Activated CD8-positive, alpha-beta memory T cell treated with anti-CD3 and anti-CD28 coated beads, Interleukin-2, amount 50 U/mL, for 4 hours (primary cell): ENCODE measurements at places on chromosomes 1 and 21.

DNA sequence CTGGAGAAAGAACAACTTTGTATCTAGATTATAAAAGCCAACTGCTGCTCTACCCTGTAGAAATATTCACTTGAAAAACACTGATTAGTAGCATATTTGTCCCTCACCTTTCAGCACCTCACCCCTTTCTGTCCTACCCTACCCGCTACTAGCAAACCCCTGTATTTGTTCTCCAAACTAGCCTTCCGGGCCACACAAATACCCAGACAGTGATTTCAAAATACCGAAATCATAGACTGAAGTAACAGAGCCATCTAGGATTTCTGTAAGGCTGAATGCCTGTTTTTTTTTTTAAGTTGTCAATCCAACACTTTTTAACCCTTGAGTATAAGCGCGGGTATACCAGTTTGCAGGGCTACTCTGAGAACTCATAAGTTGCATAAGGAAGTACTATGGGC lies 398 bp upstream of the DPT start:
- no peak for DNase-seq

- no peak for DNase-seq
Observed at GRCh38 chr1:33874636-33875035, 10.8 kb downstream of the HMGB4 start.

GRCh38 chr1:93200086-93200620 lies 19.6 kb downstream of the CCDC18 start:
- no peak for DNase-seq

DNA sequence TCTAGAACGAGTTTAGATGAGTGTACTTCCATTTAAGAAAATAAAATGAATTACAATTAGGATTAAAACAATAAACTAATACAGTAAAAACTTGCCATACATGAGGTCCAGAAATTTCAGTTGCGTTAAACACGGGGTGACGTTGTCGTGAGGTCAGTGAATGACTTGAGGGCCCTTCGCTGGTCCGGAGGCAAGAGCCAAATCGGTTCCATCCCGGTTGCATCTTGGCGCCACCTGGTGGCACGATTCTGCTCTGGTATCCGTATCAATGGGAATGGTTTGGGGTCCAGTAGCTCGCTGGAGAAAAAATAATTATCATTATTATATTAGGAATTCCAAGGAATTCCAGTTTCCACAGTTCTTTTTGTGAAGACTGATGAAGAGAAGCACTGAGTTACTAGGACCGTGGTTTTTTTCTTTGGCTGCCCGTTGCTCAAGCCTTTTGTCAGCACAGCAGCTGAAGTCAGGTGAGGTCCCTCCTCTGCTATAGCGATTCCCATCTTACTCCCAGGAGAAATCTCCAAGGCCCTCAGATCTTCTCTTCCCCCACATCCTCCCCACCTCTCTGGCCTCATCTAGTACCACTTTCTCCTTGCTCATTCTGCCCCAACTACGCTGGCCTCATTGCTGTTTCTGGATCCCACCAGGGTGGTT lies 161.4 kb downstream of the SLC35F3 start:
- DNase-seq: peak; percentile 66

DNA sequence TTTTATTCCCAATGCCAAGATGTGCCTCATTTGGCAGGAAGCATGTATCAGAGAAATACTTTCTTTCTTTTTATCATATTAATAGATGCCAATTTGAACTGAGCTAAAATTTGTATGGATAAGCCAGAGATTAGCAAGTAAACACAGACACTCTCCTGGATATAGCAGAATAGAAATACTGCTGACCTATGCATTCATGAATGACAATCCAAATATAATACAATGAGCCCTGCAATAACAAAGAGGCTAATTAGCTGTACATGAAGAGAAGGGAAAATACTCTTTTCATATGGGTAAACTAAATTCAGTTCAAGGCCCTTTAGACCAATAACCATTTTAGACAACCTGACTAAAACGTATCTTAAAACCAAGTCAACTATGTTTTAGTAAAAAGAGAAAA lies 388.1 kb upstream of the NR5A2 start:
- DNase-seq: no peak

DNA sequence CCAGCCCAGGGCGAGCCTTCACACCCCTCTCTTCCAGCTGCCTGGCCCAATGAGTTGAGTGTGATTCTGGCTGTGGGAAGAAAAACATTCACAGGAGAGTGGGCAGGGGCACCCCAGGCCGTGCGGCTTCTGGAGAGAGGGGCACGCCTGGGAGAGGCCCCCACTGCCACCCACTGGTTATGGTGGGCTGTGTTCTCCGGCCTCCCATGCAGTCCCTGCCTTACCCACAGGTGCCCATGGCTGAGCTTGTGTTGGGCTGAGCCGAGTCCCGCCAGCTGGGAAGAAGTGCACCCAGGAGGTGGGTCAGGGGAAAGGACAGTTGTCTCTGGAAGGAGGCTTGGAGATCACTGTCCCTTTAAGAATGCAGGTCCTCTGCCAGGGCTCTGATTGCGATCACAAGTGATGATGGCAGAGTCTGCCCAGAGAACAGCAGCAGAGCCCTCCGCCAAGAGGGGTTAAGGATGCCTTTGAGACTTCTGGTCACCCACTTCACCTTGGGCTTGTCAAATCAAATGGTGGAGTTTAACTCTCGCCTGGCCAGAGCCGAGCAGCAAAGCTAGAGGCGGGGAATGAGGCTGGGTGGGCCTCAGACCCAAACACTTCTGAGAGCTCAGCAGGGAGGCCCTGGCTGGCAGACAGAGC lies 124.7 kb upstream of the ARHGEF16 start:
- no peak for DNase-seq

DNA sequence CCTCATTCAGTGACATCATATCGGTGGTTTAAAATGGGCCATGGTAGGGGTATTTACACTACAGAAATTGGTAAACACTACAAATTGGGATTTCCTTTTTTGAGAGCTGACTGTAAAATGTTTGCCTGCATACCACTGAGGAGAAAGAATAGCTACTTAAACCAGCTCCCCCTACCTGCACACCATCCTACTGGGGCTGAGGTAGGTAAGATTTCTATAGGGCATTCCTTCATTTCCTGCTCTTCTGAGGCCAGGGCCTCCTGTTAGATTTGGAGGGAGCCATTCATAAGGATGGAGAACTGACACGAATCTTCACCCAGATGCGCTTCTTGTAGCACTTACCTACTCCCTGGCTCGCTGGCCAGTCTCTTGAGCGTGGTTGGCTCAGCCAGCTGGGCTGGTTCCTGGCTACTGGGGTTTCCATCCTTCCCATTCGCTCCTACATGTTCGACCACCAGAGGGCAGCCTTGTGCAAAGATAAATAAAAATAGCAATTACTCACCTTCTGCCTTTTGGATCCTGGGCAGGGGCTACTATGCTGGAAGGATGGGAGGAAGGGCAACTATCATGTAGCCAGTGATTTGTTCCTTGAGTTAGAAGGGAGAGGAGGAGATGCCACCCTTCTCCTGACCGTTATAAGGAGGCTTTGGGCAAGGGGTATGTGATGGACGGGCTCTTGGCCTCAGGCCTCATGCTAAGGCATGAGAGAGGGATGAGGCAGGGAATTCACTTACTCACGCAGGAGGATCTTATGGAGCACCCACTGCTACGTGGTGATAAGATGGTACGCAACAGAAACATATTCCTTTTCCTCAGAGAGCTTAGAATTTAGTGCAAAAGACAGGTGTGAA lies 10.7 kb downstream of the OPTC start:
- DNase-seq: peak; percentile 80

DNA sequence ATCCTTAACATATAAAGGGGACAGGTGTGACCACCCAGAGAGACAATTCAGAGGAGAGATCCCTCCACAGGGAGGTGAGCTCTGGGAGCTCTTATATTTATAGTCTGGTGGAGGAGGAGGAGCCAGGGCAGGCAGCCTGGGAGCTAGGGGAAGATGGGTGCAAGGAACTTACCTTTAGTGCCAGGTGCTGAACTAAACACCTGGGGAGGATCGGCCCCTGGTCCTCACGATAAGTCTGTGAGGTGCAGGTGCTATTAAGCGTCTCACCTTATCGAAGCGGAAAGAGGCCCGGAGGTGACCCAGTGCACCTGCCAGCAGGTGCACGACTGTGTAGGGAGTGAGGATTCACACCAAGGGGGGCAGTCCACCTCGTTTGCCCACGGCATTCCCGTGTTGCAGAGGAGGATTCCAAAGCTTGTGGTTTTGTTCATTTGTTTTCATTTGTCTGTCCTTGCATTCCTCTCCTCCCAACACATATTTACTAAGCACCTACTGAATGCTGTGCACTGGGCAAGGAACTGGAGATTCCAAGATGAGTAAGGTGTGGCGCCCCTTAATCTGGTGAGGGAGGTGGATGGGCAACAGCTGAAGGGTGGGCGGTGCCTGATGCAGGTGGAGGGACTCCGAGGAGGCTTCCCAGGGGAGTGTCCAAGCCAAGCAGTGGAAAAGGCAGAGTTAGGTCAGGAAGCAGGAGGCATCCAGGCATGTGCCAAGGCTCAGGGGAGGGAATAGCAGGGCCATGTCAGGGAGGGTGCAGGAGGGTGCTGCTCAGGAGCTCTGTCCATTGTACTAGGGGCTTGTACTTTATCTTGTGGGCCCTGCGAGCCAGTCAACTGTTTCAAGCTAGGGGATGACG lies 11.5 kb downstream of the ARHGEF10L start:
- no peak for DNase-seq

- DNase-seq: no peak
Observed at GRCh38 chr1:53482441-53483153, 23.4 kb downstream of the DMRTB1 start.

DNA sequence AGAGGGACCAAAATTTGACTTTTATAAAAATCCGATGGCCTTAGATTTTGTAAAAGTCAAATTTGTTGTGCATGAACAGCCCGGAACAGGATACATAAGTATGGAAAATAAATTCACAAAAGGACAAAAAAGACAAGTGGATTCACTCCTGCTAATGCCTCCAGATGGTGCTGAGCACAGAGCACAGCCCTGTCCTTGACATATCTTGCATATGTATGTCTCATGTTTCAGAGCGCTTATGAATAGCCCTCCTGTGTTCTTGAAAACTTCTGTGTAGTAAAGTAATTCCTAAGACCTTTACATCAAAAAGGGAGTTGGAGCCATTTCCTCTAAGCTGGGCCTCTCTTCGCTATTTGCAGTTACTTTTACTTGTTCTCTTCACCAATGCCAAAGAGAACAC lies 110.7 kb upstream of the RAB3GAP2 start:
- no peak for DNase-seq

DNA sequence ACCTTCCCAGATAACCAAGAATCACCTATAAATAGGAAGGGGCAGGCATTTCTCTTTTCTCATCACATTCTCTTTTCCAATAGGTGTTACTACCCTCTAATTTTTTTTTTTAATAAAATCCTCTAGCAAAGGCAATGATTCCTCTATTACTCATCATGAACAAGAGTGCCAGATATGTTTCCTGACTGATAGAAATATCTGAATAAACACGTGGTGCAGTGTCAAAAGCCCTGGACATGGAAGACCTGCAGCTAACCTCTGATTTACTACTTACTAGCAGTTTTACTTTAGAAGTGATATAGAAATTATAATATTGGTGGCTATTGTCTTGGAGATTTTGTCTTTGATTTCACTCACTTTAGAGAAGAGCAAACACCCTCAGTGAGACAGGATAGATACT lies 194.6 kb upstream of the SAMSN1 start:
- no peak for DNase-seq
